Activated naive CD4-positive, alpha-beta T cell treated with anti-CD3 and anti-CD28 coated beads, Interleukin-2, amount 50 U/mL, for 16 hours (primary cell): ENCODE measurements at places on chromosomes 12 and 14.

DNA sequence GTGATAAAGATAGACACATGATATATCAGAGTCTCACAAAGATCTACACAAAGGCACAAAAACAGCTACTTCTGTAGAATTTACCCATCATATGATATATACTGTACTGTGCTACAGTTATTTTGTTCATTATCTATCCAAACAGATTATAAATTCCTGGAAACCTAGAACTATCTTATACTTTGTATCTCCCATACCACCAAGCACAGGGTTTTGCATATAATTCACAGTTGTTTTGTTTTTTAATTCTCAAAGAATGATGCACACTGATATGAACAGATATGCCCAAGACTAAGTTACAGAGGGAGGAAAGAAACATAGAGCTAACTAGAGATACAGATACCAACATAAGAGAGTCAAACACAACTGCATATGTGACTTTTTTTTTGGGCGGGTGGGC lies 3.4 kb downstream of the PRKAG1 start:
- DNase-seq = no peak

DNA sequence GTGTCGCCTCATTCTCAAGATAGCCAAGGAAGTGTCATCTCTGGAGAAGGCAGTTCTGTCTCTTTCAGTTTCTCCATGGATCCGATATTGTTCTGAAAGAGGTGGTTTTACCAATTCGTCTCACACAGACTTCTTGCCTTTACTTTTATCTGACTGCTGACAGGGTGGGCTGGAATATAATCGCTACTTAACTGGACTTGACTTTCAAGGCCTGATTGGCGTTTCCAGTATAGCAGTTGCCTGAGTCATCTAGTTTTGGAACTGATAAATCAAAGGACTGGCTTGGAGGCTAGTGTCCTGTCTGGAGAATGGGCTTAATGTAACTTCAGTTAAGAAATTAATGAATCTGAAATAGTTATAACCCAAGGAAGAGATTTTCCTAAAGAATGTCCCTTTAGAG lies 21.6 kb downstream of the PRKCH start:
- no peak for DNase-seq

DNA sequence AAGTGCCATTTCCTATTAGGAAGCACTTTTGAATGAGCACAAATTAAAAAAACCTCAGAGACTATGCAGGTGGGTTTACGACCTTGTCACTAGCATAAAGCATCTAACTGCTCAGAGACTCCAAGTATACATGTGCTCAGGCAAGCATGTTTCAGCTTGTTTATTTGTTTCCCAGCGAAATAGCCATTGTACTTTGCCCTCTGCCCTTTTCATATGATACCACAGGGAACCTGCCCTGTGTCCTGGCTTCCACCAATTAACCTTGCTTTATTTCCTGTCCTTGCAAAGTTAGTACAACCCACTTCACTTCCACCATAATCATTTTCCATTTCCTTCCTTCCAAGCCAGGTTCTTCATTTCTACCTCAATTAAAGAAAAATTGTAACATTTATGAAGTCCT lies 194.9 kb downstream of the DUSP6 start:
- DNase-seq = no peak

DNA sequence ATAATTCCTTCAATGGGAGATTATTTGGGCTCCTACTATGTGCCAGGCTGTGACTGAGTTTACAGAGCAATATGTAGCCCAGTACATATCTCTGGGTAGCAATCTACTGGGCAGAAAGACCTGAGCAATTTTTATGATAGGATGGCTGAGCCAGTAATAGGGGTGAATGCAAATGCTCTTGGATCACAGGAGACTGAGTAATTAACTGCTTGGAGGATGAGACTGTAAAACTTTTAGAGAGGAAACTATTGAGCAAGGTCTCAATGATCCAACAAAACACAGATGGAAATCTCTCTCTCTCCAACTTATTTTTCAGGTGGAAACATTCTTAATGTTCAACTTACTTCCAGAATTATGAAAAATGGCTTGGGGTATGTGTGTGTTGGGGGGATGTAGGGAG lies 402.2 kb downstream of the AEBP2 start:
- DNase-seq = no peak

DNA sequence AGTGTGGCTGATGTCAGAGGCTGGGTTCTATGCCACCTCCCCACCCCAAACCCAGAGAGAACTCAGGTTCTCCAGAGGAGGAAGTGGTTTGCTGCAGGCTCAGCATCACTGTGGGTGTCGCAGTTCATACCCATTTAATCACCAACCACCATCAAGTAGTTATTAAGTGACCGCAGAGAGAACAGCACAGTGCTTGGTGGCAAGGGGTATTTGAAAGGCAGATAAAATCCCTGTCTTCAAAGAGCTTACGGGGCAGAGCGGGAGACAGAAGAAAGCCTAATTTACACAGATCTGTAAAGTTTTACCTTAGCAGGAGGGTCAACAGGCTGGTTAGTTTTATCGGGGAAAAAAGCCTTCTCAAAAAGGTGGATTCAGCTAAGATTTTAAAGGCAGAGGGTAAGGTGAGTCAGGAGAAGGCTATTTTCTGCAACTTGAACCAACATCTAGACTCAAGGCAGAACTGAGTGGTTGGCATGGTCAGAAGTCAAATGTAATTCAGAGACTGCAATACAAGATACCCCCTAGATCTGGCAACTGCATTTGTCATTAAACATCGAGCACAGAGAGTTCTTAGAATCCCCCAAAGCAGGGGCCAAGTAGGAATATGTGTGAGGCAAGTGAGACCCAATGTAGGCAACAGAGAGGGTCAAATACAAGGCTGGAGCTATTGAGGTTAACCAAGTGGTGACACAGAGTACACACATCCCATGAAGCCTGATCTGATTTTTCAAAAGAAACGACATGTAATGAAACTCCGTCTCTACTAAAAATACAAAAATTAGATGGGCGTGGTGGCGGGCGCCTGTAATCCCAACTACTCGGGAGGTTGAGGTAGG lies 13.2 kb downstream of the PXN start:
- peak; percentile 65 for DNase-seq

GRCh38 chr12:123027726-123028445 lies 47.4 kb downstream of the ARL6IP4 start:
- DNase-seq = no peak

GRCh38 chr12:10065241-10065640 lies 33.5 kb downstream of the CLEC1A start:
- DNase-seq = no peak

DNA sequence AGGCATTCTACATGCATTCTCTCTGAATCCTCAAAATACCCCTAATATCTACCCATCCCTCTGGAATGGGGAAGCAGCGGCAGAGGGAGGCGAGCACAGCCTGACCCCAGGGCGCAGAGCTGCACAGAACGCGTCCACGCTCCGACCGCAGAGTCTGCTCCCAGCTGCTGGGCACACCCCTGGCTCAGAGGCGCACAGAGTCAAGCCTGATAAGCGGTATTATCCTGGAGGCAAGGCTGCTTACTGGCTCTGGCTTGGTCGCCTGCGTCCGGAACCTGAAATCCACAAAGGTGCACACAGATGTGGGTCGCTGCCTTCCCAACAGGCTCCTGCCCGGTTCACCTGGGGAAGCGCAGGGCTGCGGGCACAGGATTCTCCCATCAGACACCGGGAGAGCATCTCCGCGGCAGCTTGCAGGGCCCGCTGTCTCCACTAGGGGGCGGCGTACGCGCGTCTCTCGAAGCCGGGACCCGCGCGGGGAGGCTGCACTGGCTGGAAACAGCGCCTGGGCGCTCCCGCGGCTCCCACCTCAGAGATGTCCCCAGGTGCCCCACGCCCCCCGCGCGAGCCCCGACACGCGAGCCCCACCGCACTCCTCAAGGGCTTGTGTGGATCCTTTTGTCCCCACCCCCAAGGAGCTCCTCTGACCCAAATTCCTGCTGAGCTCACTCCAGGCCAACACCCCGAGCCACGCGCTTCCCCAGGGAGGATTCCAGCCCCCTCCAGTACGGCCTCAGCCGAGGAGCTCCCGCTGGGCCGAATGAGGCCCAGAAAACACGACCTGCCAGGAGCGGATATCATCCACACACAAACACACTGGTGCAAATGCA lies 120.1 kb upstream of the FZD10 start:
- DNase-seq = peak; percentile 46

GRCh38 chr14:101476916-101477553 lies 84.3 kb upstream of the DIO3 start:
- peak; percentile 5 for DNase-seq

DNA sequence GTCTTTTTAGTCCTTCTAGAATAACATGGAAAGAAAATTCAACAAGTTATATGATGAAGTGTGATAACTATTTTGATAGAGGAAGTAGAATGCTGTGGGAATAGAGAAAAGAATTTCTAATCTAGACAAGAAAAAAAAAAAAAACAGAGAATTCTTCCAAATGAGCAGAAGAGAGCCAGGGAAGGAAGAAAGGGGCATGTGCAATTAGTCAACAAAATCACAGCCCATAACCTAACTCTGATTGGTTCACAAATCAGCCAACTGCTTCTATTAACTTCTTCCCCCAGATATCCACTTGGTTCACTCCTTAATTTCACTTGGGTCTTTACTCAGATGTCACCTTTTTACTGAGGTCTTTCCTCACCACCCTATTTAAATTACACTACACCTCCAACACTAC lies 69.5 kb downstream of the BTG1 start:
- DNase-seq = no peak
